ENCODE measurements at places on chromosomes 12 and 14. TPM values are rescaled to one million over a fixed set of nuclear protein-coding genes. Genes with fewer than 3 reads are reported as not detected.

GRCh38 chr12:122023339-122024131 lies 1.9 kb downstream of the BCL7A start:
- no peak for DNase-seq

DNA sequence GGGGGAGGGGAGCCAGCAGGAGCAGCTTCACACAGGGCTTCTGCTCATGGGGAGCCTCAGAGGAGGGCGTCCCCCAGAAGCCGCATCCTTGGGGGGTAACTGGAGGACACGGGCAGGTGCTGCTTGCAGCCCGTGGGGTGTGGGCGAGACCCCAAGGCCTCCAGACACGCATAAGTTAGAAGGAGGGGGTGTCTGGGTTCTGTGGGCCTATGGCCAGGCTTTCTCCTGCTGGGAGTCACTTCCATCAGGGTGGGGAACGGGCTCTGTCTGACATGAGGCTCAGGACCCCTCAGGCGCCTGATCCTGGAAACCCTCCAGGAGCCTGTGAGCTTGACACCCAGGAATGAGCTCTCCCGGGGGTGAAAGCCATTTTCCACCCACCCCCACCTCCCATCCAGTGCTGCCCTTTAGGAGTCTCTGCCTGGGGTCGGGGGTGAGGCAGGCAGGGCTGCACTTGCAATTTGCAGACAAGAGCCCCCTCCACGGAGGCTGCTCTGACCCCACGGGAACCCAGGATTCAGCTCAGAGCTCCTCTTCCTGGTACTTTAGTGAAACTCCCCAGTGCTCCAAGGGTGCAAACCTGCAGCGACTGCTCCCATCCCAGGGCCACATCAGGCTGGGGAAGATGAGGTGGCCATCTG lies 325.7 kb downstream of the ADGRD1 start:
- DNase-seq = no peak

GRCh38 chr14:63229330-63230059 lies 25.3 kb downstream of the RHOJ start:
- no peak for DNase-seq

- no peak for DNase-seq
These were observed 182.3 kb upstream of the PWP1 start for GRCh38 chr12:107503129-107503855.

GRCh38 chr14:68384335-68384734 lies 408.5 kb downstream of the ZFP36L1 start:
- DNase-seq = no peak

DNA sequence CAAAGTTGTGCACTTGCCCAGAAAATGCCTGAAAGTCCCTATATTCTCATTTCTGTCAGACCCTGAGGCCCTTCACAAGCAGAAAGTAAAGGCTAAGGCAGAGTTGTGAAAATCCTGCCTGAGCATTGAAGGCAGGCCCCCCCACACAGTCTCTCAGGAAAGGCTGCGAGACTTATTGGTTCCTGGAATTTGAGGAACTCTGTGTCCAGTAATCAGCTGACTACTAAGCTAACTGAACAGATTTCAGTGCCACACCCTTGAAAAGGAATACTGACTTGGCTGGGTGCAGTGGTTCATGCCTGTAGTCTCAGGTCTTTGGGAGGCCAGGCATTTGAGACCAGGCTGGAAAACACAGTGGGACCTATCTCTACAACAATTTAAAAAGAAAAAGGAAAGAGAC lies 21.1 kb upstream of the PPP2R5E start:
- DNase-seq = no peak

DNA sequence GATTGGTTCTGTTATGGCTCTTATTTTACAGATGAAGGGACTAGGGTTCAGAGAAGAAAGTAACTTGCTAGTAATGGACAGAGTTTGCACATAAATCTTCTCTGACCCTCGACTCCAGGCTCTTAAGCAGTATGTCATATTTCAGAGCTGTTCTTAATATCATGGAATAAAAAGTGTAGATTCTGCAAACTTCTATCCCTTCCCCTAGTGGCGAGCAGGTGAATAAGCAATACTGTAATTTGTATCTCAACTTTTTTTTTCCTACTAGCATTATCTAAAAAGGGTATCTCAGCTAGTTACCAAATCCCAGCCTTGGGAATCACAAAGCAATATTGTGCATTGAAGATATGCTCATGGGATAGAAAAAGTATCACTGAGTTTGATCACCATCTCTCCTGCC lies 83.2 kb downstream of the ANO4 start:
- DNase-seq = no peak

RNASE4 gene
- total RNA-seq = 0.60 TPM
